ENCODE measurements at places on chromosomes 13 and 19.

- DNase-seq: no peak
Measured at GRCh38 chr13:63942372-63942771, 2526.7 kb upstream of the PCDH20 start.

- peak; percentile 40 for DNase-seq
Measured at GRCh38 chr19:6963937-6964336, 57.3 kb downstream of the MBD3L2B start.

GRCh38 chr13:20394506-20394905 is 131.2 kb downstream of the CRYL1 start:
- DNase-seq: no peak

DNA sequence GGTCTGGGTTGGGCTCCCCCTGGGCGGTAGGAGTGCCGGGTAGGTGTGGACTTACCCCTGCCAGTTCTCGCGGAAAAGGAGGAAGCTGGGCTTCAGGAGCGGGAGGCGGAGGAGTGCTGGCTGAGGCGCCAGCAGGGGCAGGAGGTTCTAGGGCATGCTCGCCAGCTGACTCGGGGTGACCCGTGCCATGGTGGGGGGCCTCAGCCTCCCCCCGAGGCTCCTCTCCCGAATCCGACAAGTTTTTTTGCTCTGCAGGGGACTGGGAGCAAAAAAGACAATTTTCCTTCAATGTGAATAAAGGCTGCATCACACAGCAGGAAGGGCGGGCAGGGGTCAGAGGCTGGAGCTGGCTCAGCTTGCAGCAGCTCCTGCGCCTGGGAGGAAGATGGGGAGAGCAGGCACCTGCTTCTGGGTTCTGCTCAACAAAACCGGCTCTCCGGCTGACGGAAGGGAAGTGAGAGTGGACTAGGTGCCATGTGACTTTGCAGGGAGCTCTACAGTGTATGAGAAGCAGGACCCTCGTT is 26.5 kb downstream of the RANBP3 start:
- DNase-seq: peak; percentile 60

GRCh38 chr19:46303322-46303690 is 6.5 kb downstream of the HIF3A start:
- DNase-seq: no peak

DNA sequence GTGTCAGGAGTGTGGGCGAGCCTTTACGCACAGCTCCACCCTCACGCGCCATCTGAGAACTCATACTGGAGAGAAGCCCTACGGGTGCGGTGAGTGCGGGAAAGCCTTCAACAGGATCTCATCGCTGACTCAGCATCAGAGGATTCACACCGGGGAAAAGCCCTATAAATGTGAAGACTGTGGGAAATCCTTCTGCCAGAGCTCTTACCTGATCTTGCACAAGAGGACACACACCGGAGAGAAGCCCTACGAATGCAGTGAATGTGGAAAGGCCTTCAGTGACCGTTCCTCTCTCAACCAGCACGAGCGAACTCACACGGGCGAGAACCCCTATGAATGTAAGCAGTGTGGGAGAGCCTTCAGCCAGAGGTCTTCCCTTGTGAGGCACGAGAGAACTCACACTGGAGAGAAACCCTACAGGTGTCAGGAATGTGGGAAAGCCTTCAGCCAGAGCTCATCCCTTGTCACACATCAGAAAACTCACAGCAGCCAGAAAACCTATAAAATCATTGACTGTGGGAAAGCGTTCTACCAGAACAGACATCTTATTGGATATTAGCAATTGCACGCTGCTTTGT is 6.9 kb upstream of the ZNF555 start:
- DNase-seq: no peak

DNA sequence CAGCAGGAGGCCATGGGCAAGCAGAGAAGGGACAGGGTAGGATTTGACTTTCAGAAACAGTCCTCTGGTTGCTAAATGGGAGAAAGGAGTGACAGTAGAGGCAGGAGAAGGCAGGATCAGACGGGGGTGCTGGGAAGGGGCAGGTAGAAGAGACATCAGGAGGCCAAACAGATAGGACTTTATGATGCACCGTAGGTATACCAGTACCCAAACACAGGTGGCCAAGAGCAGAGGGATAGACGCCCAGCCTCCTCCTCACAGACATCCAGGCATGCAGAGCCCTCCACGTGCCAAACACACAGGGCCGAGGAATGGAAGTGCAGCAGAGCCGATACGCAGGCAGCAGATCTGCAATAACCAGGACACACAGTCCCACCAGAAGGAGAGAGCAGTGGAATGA is 1.3 kb upstream of the AXL start:
- DNase-seq: no peak
